Posterior vena cava (tissue), 2 donors: ENCODE measurements at places on chromosomes 16 and 17. TPM values are rescaled to one million over a fixed set of nuclear protein-coding genes. Genes with fewer than 3 reads are reported as not detected.
A peak's percentile ranks its signal among the peaks of the same experiment; 100 is the strongest.

Gene ABCA9
- 33.6 TPM for total RNA-seq

- DNase-seq: no peak
Measured at GRCh38 chr17:14545156-14545906, 244.4 kb downstream of the HS3ST3B1 start.

- DNase-seq: peak; percentile 91
Measured at GRCh38 chr16:66604376-66605176, at the start of gene CMTM3. Gene CMTM3 (plus strand): TSS chr16:66604704. CDS start chr16:66604806, 102 bp downstream.

- DNase-seq: no peak
Measured at GRCh38 chr17:46823657-46824056, 5.2 kb upstream of the WNT3 start.

DNA sequence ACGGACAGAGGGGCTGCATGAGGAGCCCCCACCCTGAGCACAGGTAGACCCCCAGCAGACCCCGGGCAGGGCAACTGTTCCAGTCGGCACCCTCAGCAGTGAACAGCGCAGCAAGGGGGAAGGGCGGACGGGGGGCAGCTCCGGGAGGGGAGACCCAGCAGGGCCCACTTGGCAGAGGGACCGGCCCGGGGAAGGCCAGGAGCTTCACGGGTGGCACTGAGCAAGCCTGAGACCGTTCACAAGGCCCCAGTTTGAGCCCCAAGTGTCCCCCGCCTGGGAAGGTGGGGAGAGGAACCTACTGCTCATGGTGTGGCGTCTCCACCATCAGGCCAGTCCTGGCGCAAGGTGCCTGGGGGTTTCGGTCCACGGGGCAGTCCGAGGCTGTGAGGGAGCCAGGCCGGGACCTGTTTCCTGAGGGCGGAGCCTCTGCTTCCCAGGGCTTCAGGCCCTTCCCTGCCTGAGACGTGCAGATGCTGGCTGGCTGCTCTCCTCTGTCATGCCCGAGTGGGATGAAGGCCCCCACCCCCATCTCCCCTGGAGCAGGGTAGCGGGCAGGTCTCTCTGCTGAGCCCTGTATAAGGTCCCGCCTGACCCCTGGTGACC, 54.4 kb upstream of the GNG13 start:
- no peak for DNase-seq

DNA sequence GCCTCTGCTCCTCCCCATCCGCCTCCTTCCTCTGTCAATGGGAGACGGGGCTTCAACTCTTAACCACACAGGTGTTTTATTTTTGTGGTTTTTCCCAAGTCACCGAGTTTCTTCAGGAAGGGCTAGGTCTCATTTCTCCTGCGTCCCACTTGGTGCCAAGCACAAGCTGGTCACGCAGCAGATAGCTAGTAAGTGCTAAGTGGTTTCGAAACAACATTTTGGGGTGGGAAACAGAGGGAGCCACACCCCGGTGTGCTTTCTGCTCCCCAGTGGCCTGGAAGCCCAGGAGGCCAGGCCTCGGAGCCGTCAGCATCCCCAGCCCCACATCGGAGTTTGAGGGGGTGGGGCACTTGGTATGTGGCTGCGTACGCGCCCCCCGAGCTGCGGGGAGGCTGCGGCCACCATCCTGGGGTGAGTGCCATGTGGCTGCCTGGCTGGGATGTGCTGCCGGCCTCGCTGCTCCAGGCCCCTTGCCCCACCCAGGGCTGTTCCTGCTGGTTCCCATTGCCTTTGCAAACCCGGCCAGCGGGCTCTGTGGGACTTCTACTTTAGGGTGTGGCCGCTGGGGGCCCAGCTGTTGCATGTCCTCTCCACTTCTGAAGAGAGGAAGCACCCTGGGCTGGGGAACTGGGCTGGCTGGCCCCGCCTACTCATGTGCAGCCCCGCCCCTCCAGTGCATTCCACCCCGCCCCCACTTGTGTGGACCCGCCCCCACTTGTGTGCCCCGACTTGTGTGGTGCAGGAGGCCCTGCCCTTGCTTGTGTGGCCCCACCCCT, 55.6 kb downstream of the BAIAP2 start:
- DNase-seq: peak; percentile 93

GRCh38 chr16:31480851-31481536, 1.9 kb upstream of the SLC5A2 start:
- no peak for DNase-seq

- DNase-seq: peak; percentile 69
Measured at GRCh38 chr16:57590654-57591085, 37.8 kb upstream of the ADGRG1 start.
